Dermis microvascular lymphatic vessel endothelial cell (primary cell): ENCODE measurements at places on chromosomes 5 and 9.

GRCh38 chr5:76326577-76327302, 76.3 kb upstream of the IQGAP2 start:
- DNase-seq = no peak

GRCh38 chr9:126205845-126206498, 120.7 kb upstream of the MVB12B start:
- DNase-seq = no peak

DNA sequence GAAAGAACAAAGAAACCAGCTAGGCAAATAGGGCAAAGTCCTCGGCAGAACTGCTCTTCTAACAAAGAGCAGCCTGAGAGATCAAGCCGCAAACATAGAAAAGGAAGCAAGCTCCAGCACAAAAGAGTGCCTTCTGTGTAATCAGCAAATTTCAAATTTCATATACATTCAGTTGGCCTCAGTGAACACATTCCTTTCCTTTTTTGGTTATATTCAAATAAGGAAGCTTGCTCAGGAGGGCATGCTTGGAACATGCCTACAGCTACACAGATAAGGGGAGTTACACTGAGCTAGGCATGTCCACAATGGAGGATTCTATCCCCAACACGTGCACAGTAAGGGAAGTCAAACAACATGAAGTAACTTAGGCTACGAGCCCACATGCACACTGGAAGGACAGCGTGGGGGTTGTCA, 23.4 kb downstream of the IL33 start:
- no peak for DNase-seq

- DNase-seq = peak; percentile 10
Observed at GRCh38 chr5:100595152-100595811, 60.1 kb downstream of the FAM174A start.

GRCh38 chr9:90803860-90804593, 2.4 kb downstream of the SYK start:
- no peak for DNase-seq

GRCh38 chr9:33151007-33151557, 16.1 kb downstream of the B4GALT1 start:
- DNase-seq = no peak

DNA sequence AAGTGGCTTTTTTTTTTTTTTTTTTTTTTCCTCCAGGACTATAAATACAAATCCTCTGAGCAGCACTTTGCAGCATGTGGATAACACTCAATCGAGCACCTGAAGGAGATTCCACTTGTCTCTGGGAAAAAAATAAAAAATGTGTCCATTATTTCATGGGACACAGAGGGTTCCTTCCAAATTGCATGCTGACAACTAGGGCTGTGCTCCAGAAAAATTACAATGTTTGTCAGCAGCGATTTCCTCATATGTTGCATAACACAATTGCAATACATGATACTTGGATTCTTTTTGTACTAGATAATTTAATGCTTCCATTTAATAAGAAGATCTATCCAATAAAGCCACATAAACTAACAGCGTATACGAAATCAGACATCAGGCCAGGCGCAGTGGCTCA, 84.4 kb downstream of the CDH18 start:
- DNase-seq = no peak

GRCh38 chr5:10601246-10602030, 37.6 kb downstream of the ANKRD33B start:
- DNase-seq = peak; percentile 95

- DNase-seq = no peak
Observed at GRCh38 chr9:5514617-5515260, 4.4 kb downstream of the PDCD1LG2 start.

- no peak for DNase-seq
Observed at GRCh38 chr5:78367318-78367991, 7.0 kb downstream of the SCAMP1 start.

DNA sequence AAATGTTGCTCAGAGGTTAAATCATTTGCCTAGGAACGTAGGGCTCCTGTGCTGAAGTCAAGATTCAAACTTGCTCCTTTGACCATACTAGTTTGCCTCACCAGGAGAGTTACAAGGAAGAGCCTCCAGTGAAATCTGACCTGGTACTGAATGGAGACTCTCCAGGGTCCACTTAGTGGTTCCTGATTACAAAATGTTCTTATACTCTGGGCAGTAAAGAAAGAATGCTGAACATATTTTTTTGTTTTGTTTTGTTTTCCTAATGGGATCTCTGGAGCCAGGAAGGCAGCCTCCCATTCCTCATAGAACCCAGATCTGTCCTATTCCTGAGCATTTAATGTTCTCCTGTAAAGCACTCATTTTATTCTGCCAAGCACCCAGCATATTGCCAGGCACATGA, 256.5 kb upstream of the CLINT1 start:
- no peak for DNase-seq

GRCh38 chr9:112334432-112334841, 1.0 kb upstream of the PTBP3 start:
- DNase-seq = no peak

GRCh38 chr5:74877624-74878304, 11.6 kb upstream of the FAM169A start:
- DNase-seq = no peak

GRCh38 chr9:91166796-91167366, 194.8 kb downstream of the AUH start:
- DNase-seq = no peak

DNA sequence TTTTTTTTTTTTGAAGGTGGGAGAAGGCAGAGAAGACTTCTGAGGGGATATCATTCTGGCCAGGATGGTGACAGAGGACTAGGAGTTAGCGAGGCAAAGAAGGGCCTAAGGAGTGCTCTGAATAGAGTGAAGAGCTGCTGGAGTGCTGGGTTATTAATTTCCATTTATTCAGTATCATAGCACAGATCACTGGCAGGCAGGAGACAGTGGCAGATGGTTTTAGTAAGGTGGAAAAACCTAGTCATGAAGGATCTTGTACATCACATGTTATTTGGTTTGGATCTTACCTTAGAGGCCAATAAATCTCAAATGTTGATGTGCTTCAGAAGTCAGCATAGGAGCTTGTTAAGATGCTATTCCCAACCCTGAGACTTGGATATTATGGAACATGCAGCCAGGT, 165.5 kb downstream of the TTLL11 start:
- DNase-seq = no peak

- DNase-seq = no peak
Observed at GRCh38 chr9:132007371-132008025, 72.2 kb downstream of the MED27 start.

DNA sequence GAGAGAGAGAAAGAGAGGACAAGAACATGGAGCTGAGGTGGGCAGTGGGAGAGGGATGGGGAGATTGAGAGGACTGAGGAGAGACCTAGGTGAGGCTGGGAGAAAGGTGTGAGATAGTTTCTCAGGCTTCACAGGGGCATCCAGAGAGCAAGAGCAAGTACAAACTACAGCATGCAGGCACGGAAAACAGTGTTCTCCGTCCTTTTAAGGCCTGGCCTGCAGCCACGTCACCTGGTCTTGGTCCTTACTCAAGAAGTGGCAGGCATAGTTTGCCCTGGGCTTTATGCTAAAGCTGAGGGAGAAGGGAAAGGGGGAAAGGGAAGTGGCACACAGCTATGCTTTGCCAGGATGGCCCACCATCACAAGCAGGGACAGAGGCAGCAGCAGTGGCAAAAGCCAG, 65.7 kb downstream of the SIL1 start:
- no peak for DNase-seq

- DNase-seq = no peak
Observed at GRCh38 chr5:58505971-58506640, 14.9 kb downstream of the GAPT start.

DNA sequence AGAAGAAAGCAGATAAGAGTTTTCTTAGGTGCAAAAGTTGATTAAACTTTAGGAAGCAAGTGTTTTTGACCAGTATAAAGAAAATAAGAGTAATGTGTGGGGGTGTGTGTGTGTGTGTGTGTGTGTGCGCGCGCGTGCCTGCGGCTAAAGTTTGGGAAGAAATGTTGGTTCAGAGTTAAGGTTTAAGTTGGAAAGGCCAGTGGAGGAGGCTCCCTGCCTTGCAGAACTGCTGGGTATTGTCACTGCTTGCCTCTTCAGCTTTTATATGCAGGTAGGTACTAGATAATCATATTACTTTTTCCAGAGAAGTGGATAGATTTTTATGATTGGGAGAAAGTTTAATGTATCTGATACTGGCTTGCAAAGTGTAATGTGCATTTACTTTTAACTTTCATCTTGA, 2.0 kb downstream of the PIK3R1 start:
- no peak for DNase-seq

DNA sequence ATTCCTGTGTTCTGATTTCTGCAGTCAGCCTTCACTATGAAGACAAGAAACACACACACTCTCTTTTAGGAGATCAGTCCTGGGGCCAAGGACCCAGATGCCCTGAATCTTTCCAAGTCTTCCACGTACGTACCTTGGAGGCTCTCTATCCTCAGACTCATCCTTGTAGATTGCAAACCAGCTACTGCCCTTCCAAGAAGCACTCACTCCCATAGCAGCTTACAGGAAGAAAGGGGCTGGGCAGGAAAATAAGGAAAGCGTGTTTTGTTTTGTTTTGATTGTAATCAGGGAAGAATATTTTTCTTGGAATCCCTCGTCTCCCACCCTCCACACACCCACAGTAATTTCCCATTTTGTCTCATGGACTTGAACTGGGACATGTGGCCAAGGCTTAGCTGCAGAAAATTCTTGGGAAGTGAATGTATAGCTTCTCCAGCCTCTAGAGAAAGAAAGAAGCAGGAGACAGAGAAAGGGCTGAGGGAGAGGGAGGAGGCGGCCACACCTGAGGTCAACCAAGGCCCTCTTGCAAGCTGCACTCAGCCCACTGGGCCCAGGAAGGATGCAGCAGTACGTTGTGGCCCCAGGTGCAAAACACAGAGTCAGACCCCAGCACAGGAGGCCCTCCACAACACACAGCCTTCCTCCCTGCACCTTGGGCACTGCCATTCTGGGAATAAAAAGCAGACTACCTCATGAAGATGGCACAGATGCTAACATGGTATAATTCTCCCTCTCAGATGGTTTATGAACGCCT, 29.9 kb downstream of the IRX2 start:
- no peak for DNase-seq

- DNase-seq = no peak
Observed at GRCh38 chr9:17319864-17320263, 185.0 kb downstream of the CNTLN start.

DNA sequence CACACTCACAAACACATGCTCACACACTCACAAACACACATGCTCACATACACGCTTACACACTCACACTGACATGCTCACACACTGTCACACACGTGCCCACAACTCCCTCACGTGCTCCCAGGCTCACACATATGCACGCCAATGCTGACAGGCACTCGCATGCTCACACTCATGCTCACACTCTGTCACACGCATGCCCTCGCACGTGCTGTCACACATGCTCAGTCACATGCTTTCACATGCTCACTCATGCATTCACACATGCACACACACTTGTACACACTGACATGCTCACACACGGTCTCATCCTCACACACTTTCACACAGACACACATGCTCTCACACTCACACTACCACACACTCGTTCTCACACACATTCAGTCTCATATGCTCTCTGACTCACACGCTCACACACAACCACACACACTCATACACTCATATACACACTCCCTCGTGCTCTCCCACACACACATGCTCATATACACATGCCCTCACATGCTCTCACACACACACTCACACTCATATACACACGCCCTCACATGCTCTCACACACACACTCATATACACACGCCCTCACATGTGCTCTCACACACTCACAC, 10.3 kb downstream of the CCDC187 start:
- no peak for DNase-seq

DNA sequence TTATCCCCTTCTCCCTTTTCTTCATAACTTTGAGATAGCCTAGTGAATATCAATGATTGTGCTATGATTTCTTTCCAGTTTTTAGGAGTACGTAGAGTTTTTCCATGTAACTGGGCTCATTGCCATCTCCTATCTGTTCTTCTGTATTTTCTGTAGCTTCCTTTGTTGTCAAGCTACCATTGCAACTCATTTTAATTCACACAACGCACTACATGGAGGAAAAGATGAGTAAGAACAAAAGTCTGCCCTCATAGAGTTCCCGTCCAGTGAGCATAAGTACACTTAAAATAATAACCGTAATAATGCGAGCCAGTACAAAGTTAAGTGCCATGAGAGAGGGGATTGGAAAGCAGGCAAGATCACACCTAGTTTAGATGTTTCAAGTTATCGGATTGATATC, 177.7 kb downstream of the PAM start:
- DNase-seq = peak; percentile 48

DNA sequence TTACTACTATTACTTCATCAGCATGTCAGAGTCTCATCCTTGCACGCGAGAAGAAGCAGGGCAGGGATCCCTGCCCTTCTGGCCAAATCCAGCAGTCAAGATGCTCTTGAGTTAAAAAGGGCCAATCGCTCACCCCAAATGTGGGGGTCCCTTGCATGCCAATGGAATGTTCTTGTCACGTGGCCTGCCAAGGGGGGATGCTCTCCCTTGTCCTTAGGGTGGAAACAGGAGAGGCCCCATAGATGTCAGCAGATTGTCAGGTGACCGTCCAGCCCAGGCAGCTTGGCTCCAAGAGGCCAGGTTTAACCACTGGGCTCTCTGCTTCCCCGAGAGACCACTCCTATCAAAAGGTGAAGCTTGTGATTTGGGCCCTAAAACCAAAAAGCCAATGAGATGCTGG, 25.3 kb upstream of the DUSP1 start:
- no peak for DNase-seq

DNA sequence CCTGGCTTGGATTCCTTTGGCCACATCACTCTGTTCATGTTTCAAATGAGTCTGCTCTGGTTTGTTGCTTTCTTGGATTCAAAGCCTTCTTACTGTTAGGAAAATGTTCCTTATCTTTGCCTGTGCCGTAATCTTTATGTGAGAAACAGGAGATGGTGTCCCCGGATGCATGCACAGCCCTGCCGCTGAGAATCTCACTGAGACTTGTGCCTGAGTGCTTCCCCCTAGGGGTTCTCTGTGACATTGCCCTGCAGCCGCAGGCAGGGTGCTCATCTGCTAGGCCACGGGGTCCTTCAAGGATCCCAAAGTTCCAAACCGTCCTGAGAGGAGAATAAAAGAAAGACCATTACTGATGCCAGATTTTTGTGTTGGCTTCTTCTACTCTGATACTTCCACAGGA, 81.4 kb upstream of the ANKRD55 start:
- DNase-seq = no peak

GRCh38 chr5:116301110-116301509, 216.3 kb downstream of the COMMD10 start:
- no peak for DNase-seq
